ENCODE measurements at places on chromosomes 2 and 18.
A peak's percentile ranks its signal among the peaks of the same experiment; 100 is the strongest.

- DNase-seq = no peak
Measured at GRCh38 chr2:151472966-151473365, 63.3 kb downstream of the RIF1 start.

GRCh38 chr18:10111191-10111590 lies 197.4 kb downstream of the VAPA start:
- no peak for DNase-seq

DNA sequence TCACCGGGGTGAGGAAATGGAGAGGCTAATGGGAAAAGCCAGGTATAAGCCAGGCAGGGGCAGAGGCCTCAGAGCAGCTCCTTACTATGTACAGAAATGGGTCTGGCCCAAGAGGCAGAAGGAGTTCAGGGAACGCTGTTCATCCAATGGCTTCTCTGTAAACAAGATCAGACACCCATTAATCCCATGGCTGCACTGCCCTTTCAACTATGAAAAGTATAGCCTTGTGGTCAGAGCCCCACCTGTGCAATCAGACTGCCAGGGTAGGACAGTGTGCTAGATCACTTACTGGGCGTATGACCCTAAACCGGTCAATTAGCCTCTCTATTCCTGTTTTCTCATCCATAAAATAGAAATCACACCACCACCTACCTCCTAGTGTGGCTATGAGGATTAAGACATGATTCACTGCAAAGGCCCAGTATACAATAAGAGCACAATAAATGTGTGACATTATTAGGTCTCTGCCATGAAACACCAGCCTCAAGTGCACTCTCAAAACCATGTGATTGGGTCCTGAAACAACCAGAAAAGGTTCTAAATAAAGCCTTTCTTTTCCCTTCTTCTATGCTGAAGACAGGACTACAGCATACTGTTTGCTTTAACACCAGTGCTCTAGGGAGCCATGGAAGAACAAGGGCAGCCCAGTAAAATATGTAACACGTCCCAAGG lies 4.4 kb downstream of the ANKRD44 start:
- no peak for DNase-seq

- no peak for DNase-seq
Measured at GRCh38 chr2:25292408-25292807, 49.3 kb downstream of the DNMT3A start.

DNA sequence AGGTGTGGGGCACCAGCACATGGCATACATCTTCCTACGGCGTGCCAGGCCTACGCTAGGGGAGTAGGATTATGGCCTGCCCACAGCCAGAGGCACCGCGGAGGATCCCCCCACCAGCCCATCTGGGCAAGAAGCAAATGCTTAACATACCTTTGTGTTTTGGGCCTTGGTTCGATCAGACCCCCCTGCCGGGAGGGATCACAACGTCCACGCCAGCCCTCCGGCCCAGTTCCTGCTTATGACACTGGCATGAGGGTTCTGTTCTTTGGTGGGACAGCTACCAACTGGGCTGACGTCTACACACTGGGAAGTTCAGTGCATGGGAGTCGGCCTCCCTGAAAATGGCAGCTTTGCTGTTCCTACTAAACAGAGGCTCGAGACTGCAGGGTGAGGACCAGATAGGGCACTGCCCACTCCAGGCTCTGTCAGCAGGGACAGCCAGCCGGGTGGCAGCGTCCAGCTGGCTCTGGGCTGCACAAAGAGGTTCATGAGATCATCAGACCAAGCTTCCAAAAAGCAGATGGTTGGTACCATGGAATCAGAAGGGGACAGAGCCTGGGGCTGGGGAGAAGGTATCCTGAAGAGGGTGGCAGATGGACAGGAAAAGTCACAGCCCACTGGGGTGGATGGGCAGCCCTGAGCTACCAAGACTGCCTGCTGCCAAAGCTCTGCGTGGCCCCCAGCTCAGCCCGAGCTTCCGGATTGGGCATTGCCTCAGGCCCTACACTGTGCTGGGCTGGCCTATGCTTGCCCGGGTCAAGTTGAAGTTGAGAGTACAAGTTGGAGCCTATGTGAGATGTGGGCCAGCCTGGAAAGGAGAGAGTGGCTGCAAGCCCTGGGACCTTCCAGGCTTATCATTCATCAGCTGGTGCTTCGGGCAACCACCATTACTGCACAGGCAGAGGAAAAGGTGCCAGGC lies 61.7 kb upstream of the TEX51 start:
- no peak for DNase-seq

DNA sequence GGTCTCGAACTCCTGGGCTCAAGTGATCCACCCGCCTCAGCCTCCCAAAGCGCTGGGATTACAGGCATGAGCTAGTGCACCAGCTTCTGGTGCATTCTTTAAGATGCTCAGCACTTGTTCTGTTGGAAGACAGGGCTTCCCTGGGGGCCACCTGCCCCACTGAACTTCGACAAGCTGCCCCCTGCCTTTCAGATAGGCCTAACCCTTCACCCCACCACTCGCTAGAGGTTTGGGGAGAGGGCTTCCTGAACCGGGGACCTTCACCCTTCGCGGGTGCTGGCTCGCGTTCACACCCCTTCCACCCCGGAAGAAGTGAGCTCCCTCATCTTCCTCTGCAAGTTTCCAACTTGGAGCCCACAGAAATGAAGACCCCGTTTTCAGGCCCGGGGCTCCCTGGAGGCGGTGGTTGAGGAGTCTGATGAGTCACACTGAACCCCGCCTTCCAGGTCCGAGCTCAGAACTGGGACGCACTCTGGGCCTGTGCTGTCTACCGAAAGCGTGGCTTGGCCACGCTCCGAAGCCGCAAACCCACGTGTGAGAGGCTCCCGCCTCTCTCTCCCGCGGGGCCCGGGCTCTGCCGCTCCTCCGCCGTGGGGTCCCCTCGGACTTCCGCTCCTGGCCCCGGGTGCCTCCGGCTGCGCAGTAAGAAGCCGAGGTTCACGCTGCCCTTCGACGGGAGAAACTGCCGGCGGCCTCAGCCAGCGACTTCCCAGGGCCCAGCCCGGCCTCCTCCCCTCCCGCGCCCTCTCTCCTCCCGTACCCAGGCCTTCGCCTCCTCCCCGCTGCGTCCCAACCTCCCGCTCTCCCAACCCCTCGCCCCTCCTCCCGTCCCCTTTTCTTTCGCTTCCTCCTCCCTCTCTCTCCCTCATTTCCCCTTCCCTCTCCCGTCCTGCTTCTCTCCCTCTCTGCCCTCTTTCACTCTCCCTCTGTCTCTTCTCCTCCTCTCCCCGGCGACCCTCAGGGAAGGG lies 47.5 kb upstream of the SP3 start:
- DNase-seq = peak; percentile 49

GRCh38 chr18:11960743-11961380 lies 20.4 kb upstream of the IMPA2 start:
- DNase-seq = no peak

- DNase-seq = no peak
Measured at GRCh38 chr2:197268786-197269584, 41.6 kb downstream of the ANKRD44 start.

GRCh38 chr2:161166538-161167409 lies 6.5 kb downstream of the TANK start:
- DNase-seq = peak; percentile 36

DNA sequence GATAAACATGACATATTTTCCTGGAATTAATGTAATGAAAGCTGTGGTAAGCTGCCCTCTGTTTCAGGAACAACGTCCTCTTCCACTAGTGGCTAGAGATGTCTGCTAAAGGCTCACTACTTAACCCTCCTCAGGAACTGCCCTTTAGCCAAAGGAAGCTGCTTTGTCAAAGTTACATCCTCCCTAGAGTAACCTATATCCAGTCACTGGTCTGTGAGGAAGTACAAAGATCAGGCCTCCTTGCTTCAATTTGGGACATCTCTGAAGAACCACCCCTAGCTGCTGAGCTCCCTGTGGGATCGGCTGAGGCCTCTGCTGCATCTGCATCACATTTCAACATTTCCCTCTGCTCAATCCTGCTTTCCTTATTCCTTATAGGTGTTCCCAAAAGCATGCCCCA lies 107.8 kb downstream of the PRELID3A start:
- no peak for DNase-seq

DNA sequence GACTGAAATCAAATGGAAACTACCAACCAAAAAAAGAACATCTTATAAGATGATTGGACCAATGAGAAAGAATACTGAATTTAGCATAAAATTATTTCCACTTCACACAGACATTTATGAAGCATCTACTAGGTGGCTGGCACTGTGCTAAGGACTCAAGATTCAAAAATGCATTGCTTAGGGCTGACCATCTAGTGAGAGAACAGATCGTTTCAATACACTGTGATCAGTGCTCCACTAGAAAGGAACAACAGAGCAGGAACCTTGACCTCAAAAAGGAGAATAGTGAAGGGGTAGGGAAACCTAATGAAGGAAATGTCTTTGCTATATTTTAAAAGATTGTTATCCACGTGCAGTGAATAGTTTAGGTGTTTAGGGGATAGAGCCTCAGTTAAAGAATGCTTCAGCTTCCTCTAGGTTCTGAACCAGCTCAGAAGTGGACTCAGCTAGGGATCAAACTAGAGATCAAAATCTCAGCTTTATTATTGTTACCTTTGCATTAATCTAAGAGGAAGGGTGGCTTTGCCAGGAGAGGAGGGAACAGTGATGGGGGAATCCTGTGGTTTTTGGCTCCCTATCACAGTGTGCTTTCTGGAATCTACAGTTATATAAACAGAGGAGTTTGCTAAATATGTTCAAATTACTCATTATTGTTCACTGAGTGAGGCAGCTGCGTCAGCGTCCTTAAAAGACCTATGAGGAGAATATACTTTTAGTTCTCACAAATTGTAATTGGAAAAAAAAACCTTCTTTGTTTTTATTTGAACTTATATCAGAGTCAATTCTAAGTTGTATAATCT lies 16.2 kb upstream of the BBS5 start:
- DNase-seq = no peak

GRCh38 chr2:68911246-68911645 lies 40.0 kb upstream of the BMP10 start:
- DNase-seq = no peak

GRCh38 chr2:150303281-150303680 lies 184.2 kb downstream of the RND3 start:
- DNase-seq = no peak

DNA sequence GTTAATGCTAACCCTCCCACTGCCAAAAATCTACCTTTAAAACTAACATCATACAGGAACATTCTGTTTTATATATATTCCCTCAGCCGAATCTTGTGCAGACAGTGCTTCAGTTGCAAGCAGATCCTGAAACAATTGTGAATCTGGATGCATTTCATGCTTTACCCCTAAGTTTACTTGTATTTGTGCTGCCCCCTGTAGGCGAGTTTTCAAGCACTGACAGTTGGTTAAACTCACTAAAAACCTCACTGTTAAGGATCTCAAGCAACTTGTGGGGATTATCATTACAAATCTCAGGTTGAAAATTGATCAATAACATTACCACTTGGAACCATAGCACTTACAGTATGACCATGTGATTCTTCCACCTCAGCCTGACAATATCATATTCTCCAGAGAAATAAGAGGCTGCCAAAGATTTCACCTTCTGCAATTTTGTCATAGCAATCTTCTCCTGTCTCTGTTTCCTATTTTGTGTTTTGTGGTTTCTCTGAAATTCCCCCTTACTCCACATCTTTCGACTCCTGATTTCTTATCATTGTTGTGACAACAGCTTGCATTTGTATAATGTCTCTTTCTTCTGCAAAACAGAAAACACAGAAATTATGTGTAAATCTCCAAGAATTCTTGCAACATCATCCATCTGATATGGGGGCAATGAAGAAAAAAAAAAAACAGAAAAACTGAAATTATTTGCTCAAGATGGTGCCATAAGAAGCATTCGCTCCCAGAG lies 354.6 kb upstream of the SETBP1 start:
- no peak for DNase-seq

GRCh38 chr2:49306925-49307324 lies 152.6 kb upstream of the FSHR start:
- DNase-seq = no peak

All from activated CD8-positive, alpha-beta memory T cell treated with anti-CD3 and anti-CD28 coated beads, Interleukin-2, amount 50 U/mL, for 4 hours (primary cell).